Stimulated activated CD8-positive, alpha-beta memory T cell treated with anti-CD3 and anti-CD28 coated beads, Interleukin-15, amount 100 ng/mL, for 1 hour (primary cell): ENCODE measurements at places on chromosomes 2 and 18.

GRCh38 chr18:79615586-79615985, 64.0 kb upstream of the CTDP1 start:
- no peak for DNase-seq

DNA sequence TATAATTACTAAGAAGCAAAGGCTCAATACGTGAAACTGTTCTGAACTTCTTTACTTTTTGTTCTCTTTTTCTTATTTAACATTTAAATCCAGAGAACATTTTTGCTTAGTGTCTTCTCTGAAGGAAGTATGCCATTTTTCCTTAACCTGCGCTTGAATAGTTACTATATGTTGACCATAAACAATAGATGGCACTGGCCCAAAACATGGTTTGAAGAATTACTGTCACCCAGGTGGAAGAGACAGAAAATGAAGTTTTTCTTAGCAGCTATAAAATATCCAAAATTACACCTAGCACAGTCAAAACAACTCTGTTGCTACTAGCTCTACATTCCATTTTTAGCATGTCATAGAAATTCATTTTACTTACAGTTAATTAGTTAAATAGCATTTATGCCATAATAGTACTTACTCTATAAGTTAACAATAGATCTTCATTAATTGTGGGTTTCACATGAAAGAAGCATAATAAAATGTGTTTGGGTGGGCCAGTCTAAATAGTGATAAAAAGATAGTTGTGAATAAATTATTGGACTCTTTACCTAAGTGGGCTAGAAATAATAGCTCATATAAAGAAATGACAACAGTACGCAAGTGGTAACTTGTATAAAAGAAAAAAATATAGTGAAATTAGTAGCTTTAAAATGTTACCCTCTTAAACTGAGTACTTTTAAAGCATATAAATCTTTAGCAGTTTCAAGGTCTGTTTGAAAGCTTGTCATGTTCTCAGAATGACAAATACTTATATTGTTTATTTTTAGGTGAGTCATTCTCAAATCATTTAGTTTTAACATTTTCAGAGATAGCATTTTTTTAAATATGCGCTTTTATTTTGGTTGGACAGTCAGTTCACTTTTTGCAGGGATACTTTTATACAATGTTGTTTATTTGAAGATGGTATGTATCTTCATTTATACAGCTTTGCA, 3.7 kb downstream of the ETAA1 start:
- DNase-seq, result no peak

DNA sequence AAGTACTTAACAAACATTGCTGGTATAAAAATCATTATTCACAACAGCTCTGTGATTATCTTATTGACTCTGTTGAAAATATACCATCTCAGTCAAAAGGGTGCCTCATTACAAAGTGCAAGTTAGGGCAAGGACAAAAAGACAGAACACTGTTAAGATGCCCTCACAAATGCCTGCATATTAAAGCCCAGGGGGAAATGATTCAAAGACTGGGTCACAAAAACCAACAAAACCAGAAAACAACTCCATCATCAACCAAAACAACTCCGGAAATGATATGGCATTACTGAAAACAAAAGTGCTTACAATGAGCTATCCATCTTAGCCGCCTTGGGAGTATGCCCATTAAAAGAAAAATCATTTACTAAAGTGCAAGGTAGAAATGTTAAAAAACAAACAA, 9.9 kb downstream of the PLA2R1 start:
- no peak for DNase-seq

GRCh38 chr18:3391704-3392466, 58.1 kb upstream of the TGIF1 start:
- DNase-seq, result no peak

- no peak for DNase-seq
These were observed 1.9 kb downstream of the MEX3C start for GRCh38 chr18:51195451-51196117.

- no peak for DNase-seq
These were observed 30.0 kb upstream of the CHMP3 start for GRCh38 chr2:86593266-86593665.

DNA sequence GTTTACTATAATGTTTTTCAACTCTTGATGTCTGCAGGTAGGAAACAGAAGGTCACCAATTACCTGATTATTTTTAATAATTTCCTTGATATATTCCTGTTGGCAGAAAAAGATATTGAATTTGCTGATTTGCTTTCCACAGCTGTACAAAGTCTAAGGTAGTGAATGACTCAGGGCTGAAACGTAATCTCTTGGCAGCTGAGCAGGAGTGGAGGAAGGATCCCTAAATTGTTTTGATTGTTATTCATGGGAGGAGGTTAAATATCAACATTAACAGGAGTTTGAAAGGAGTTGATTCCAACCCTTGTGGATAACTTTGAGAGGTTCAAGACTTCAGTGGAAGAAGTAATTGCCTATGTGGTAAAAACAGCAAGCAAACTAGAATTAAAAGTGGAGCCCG, 345.2 kb upstream of the SLC8A1 start:
- no peak for DNase-seq

DNA sequence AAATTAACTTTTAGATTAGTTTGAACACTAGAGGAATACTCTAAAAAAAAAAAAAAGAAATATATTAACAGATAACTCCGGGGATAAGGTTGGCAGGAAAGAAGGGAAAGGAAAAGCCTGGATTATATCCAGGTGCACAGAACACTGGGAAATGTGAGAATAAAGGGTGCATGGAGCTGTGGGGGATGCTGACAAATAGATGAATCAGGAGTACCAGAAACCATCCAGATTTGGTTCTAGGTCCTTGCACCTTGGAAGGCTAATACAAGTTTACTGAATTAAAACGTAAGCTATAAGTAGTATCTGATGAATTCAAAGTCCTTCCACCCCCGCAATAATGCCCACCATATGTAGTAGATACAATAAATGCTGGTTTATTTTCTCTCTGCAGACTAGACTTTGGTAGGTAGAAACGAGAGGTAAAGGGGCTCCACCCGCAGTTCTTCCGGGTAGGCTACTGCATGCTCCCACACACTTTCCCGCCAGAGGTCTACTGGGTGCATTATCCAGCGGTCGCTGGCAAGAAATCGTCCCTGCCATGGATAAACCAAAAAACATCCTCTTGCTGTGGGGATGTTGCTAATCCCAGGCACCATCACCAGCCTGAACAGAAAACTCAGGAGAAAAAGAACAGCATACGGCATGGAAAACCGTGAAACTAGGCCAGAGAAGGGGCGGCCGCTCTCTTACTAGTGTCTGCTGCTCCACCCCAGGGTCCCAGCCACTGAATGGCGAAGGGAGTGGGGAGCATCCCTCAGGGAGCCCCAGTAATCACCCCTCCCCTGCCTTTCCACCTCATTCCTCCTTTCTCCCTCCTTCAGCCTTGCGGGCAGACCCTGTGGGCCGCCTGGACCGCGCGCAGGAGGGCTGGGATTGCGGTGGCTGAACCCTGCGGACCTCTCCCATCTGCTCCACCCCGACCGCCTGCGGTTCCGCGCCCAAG, 1.5 kb downstream of the CNRIP1 start:
- DNase-seq, result no peak

GRCh38 chr2:168941297-168941696, 40.2 kb downstream of the G6PC2 start:
- DNase-seq, result no peak

DNA sequence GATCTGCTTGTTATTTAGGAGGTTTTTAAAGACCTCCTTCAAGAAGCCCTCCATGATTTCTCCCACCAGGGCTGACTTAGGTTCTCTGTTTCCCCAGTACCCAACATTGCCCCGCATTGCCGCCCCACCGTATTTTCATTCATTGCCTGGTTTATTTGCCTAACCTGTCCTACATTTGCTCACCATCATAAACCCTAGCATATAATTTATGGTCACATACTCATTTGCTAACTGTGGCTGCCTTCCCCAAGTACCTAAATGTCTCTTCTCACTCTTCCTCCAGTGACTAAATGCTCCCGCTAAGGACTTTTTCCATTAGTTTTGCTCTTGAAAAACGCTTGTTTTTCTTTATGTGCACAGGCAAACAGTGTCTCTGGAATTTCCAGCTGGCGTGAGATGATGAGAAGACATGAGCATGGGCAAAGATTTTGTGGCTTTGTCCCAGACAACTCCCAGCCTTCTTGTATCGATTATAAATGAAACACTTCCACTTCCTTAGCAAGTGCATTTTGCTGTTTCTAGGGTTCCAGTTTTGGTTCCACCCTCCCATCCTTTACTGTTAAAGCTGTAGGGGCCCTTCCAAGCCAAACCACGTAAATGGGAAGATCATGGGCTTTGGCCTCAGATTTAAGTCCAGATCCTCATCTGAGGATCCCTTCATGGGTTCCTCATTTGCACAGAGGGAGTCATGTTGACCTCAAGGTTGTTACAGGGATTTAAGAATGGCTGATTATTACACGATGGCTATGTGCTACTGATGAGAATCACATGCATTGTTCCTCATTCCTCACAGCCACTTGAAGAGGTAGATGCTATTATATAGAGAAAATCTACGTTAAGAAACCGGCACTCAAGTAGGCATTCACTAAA, 21.0 kb upstream of the ARMC9 start:
- DNase-seq, result no peak

DNA sequence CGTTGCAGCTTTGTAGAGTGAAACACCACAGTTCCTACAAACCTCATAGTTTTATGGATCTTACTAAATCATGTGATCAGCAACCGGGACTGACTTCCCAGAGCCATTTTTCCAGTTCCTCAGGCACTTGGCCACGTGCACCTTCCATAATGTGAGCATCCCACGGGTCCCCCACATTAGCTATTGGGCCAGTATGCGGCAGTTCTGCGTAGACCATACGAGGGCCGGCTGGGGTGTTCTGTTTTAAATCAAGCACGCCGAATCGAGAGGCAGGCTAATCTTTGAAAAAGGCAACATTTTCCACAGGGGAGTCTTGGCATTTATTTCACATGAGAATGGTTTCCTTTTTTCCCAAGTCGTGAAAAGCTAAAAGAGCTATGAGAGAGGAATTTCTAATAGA, 135.6 kb upstream of the CCDC195 start:
- no peak for DNase-seq

DNA sequence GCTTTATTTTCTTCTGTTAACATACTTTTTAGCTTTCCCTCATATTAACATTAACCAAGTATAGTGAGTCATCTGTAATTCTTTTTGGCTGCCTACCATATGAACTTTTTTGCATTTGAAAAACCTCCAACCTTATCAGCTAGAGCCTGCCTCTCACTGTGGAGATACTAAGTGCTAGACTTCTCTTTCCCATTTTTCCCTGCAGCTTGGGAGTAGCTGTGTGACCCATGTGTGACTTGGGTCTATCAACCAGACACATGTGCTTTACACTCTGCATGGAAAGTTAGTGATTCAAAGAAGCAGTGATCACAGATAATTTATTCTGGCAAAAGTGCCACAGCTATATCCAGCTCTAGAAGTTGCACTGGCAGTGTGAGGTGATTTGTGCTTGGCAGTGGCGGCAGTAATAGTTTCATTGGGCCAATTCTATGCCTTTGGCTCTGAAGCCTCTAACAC, 36.3 kb downstream of the PREPL start:
- no peak for DNase-seq

GRCh38 chr2:64168201-64168600, 24.0 kb upstream of the PELI1 start:
- no peak for DNase-seq

DNA sequence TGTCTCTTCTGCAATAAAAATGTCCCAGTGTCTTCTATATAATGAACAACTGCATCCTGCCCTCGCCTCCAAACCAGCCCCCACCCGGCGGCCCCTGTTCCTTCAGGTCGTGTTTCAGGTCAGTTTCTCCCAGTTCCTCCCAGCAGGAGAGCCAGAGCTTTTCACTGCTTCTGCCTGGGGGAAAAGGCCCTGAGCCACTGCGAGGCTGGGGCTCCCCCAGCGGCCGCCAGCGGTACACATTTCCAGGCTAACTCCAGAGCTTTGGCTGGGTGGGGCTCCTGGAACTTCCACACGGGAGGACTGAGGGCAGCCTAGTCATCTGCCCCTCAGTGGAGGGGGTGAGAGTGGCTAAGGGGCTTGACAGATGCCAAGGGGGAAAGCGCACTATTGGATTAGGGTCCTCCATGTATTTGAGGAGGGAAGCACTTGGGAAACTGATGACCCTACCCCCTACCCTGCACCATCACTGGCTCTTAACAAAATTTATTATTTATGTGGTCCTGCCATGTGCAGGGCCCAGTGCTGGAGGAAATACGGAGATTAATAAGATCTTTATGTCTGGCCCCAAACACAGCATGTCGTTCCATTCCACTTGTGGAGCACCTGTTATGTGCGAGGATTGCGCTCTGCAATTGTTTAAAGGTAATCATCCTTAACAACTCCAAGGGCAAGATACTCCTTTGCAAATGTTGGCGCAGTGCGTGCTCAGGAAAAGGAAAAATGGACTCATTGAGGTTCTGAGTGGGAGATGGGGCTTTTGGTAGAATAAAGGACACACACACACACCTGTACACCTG, 17.3 kb upstream of the CYS1 start:
- DNase-seq, result no peak

DNA sequence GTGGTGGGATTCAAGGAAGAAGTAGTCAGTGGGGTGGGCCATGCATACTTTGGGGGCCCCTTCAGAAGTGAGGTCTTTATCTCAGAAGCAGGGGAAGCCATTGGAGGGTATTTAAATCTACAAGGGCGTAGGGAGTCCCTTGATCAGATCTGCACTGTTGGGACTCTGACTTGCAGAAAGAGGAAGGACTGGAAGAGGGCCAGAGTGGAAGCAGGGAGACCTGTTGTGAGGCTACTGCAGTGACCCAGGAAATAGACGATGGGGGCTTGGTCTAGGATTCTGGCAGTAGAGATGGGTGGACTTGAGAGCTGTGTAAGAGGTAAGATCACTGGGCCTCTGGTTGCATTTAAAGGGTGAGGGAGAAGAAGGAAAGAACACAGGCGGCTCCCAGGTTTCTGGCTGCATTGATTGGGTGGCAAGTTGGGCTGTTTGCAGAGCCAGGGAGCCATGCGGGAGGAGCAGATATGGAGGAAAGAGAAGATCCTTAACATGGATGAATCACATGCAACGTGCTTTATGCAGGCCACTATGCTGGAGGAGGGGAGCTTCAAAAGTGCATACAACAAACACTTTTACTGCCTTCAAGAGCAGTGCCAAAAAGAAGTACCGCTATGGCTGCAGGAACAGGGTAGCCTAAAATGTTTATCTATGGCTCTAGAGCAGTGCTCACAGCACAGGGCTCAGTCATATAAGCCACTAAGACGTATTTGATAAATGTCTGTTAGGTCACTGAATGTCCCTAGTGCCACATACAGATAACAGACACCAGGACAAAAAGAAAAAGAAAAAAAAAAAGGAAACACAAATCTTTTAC, 2.3 kb downstream of the SFXN5 start:
- DNase-seq, result no peak

- DNase-seq, result no peak
These were observed 9.4 kb upstream of the GPR55 start for GRCh38 chr2:230934231-230935129.
